ENCODE measurements at places on chromosomes 12 and 14.

- DNase-seq: no peak
These were observed 2.2 kb downstream of the CRADD start for GRCh38 chr12:93679308-93679925.

DNA sequence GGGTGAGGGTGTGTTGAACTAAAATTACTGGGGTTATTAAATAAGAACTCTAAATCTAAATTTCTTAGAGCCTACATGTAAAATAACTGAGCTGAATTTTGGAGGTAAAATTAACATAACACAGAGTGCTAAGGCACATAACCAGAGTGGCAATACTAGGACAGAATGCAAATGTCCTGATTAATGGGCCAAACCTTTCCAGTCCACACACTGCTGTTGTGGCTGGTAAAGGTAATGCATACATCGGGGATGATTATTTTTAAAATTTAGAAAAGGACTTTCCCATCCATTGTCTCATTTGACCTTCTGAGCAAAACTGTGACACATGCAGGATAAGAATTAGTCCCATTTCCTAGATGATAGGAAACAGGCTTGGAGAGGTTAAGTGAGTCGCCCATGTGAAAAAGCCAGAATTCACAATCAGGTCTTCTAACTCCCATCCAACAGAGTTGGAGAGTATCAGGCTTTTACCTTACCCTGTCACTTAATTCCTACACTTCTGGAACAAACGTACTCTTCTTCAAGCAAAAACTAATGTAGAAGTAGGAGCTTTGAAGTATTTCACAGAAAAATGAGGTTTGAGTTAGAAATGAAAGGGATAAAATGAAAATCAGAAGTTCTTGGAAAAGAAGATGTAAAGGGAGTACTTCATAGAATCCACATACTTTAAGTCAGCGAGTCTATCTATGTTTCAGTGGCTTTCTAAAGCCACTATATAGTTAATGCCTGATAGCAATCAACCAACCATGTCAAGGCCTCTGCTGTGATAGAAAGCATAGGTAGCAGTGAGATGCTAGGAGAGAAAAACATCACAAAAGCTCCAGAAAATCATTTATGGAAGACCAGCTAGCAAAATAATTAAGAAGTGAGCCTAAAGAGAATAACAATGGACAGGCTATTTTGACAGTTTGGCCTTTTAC is 334.9 kb upstream of the DIO2 start:
- DNase-seq: no peak

DNA sequence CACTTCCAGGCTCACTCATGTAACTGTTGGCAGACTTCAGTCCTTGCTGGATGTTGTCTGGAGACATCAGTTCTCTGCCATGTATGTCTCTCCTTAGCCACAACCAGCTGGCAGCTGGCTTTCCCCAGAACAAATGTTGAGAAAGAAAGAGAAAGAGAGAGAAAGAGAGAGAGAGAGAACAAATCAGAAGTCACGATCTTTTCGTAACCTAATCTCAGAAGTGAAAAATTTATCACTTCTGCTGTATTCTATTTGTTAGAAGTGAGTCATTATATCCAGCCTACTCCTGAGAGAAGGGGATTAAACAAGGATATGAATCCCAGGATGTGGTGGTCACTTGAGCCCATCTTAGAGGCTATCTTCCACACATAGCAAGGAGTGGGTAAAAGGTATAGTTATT is 101.2 kb downstream of the BTG1 start:
- no peak for DNase-seq

DNA sequence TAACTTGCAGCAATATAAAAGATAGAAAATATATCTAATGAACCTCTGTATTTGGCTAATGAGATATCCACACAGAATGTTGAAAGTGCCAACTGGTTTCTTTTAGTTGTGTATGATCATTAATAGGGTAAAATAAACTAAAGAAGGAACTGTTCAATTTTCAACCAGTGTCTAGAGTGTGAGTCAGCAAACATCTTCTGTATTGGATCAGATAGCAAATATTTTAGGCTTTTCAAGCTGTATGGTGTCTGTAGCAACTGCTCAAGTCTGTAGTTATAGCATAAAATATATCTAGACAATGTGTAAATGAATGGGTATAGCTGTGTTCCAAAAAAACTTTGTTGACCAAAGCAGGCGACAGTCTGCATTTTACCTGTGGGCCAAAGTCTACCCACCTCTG is 23.5 kb upstream of the NOVA1 start:
- DNase-seq: no peak

GRCh38 chr12:118645219-118645618 is 268.9 kb downstream of the SUDS3 start:
- no peak for DNase-seq

DNA sequence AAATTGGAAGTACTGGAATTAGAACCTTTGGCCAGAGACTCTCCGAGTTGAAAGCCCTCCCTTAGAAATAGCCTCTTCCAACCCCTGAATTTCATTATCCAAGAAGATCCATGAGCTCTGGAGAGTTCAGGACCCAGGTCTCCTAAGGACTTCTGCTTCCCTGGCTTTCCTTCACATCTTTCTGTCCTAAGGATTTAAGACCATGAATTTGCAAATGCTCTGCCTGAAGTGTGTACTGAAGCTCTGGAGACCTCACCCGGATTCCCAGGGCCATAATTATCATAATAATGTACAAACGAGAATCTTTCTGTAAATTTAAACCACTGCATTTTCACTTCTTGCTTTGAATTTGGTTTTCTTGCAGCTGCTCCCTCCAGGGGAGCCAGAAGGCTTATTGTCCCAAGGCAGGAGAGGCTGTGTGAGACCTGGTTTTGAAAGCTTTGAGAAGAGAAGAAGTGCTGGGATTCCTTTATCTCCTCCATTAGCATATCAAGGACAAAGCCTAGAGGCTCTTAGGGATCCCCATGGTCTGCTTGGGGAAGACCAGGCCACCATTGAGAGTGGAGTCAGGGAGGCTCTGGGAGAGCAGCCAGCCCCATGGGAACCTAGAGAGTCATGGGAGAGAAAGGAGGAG is 41.1 kb downstream of the GLRX5 start:
- no peak for DNase-seq

Data from breast epithelium (tissue), 4 donors.